ENCODE measurements at places on chromosomes 3 and 15. TPM values are rescaled to one million over a fixed set of nuclear protein-coding genes. Genes with fewer than 3 reads are reported as not detected.

GRCh38 chr15:99296386-99296785 lies 45.1 kb downstream of the LRRC28 start:
- no peak overlapping the region for H3K27ac ChIP-seq
- no peak for DNase-seq
- no peaks in the 10 kb centered on the region for H3K27me3 ChIP-seq
- peaks cover 32% of the 10 kb centered on the region for H3K36me3 ChIP-seq
- no peak overlapping the region for H3K4me3 ChIP-seq

- no peak for DNase-seq
- H3K4me1 ChIP-seq: peaks cover 13% of the 10 kb centered on the region
- peaks cover 5% of the 10 kb centered on the region for H3K36me3 ChIP-seq
- no peaks in the 10 kb centered on the region for H3K27me3 ChIP-seq
These were observed 8.7 kb downstream of the MEF2A start for GRCh38 chr15:99574502-99574901.

GRCh38 chr3:5423076-5423475 lies 235.6 kb downstream of the EDEM1 start:
- no peaks in the 10 kb centered on the region for H3K27me3 ChIP-seq
- no peak for DNase-seq
- no peak overlapping the region for H3K4me3 ChIP-seq
- H3K4me1 ChIP-seq: no peaks in the 10 kb centered on the region
- H3K27ac ChIP-seq: no peak overlapping the region

DNA sequence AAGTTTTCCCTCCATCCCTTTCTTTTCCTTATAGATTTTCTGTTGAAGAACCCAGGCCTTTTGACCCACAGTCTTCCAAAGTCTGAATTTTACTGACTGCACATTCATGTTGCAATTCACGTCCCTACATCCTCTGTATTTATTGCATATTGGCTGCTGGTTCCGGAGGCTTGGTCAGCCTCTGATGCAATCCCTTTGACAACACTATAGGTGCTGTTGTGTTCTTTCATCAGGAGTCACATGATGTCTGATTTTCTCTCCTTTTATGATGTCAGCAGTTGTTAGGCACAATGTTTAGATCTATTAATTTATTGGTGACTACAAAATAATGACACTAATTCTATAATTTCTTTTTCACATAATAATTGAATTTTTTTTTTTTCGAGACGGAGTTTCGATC lies 8.7 kb downstream of the CYP1A1 start:
- no peaks in the 10 kb centered on the region for H3K4me1 ChIP-seq
- H3K4me3 ChIP-seq: no peak overlapping the region
- peaks cover 6% of the 10 kb centered on the region for H3K27me3 ChIP-seq
- DNase-seq: no peak

DNA sequence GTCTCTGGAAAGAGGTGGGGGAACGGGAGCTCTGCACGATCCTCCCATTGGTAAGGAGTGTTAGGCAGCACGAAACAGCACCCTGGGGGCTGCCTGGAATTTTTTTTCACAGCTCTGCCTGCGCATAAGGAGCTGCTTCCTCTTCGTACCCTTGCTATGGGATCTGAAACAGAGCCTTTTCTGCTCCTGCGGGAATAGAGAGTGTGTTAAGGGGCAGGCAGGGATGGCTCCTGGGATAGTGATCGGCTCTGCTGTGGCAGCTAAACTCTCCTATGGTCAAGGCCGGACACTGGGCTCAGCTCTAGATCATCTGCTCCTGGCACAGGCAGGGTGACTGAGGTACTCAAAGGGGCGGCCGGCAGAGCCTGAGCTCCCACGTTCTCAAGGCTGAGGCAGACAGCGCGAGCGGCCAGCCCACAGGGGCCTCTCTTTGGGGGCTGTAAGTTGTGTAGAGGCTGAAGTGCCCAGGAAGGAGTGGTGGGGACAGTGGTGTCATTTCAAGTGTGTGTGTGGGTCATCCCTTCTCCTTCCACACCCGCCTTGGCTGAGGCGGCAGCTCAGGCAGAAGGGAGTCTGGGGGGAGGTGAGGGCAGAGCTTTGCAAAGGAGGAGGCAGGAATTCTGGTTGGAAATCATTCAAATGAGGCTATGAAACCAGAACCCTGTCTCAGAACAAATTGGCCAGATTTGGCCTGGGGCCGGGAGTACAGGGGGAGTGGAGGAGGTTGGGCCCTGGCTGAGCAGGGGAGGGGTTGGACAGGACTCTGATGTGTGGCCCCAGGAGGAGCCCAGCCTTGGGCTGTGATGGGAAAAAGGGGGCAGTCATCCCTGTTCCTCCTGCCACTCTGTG lies 31.0 kb downstream of the EPHB3 start:
- H3K27me3 ChIP-seq: peaks cover 10% of the 10 kb centered on the region
- no peak overlapping the region for H3K4me3 ChIP-seq
- H3K36me3 ChIP-seq: no peaks in the 10 kb centered on the region
- no peak overlapping the region for H3K27ac ChIP-seq
- DNase-seq: no peak

The GMNC gene
- total RNA-seq: 0.64 TPM

The CLN6 gene
- 26.1 TPM for total RNA-seq

The TF gene
- total RNA-seq: 2.3 TPM

The CCDC39 gene
- total RNA-seq: not detected

Data from glutamatergic neuron (in vitro differentiated cells).